ENCODE measurements at places on chromosomes 2 and 18.

- DNase-seq: no peak
These were observed 100.5 kb upstream of the LMAN1 start for GRCh38 chr18:59459369-59460071.

GRCh38 chr2:54196646-54197045, 59.4 kb downstream of the TSPYL6 start:
- no peak for DNase-seq

DNA sequence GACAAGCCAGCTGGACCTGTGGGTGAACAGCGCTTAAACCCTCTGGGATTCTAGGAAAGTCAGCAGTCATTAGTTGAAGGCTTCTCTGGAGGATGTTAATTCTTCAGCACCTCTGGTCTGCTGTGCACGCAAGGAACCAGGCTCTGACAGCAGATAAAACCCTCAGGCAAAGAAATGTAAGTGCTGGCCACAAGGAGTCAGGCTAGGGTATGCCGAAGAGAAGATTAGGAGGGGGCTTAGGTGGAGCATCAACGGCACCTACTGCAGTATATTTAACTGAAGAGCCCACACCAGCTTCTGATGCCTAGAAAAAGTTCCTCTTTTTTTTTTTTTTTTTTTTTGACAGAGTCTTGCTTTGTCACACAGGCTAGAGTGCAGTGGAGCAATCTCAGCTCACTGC, 304.2 kb upstream of the MC4R start:
- no peak for DNase-seq

GRCh38 chr2:239765911-239766310, 259.2 kb downstream of the NDUFA10 start:
- no peak for DNase-seq

- no peak for DNase-seq
These were observed 28.1 kb downstream of the TRMT61B start for GRCh38 chr2:28842042-28842441.

- DNase-seq: peak; percentile 36
These were observed 2.2 kb downstream of the ITM2C start for GRCh38 chr2:230866756-230867523.

DNA sequence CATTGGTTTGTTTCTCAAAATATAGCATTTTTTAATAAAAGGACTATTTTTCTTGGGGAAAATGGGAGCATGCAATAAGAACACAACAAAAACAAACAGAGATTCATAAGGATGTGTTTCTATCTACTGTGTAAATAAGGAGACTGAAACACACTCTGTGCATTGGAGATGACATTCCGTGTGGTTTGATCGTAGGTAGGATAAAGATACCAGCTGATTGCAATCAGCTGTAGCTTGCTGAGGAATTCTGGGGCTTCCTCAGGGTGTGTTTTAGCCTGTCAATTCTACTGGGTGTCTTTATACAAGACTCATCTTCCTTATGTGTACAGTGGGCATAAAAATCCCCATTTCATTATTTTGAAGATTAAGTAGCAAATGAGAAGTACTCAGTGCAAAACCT, 591.6 kb downstream of the DSC3 start:
- DNase-seq: no peak

- no peak for DNase-seq
These were observed 103.5 kb upstream of the TRIB2 start for GRCh38 chr2:12613137-12613835.

DNA sequence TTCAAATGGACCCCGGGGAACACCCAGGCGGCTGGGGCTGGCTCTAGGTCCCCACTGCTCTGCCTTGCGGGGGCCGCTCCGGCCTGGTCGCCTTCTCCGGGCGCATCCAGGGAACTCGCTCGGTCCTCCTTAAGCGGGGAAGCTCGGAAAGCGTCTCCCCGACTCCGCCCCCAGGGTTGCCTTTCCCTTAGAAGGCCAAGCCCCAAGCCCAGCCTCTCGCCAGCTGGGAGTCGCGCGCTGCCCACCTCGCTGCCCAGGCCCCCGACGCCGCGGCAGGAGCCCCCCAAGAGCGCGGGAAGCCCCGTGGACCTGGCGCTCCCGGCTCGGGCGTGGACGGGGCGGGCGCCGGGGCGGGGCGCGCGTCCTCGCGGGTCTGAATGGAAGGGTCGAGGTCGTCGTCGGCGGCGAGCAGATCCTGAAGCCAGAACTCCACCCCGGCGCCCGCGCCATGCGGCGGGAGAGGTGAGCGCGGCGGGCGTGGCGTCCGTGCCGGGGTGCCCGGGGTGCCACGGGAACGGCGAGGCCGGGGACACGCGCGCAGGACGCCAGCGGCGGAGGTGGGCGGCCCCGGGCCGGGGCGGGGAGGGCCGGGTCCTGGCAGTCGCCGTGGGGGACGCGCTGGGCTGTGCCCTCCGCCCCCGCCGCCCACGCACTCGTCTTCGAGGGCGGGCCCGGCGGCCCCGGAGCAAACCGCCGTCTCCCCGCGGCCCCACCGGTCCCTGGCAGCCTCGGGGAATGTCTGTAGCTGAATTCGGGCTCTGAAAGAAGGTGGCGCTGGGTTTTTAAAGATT, at the start of gene BOK:
TSS of gene BOK (plus strand) at position 214 of the 791 bp plus-strand sequence. CDS start 739 bp downstream, outside the sequence.
- no peak for DNase-seq

- DNase-seq: no peak
These were observed 74.9 kb upstream of the UBE2E3 start for GRCh38 chr2:180905461-180905860.

DNA sequence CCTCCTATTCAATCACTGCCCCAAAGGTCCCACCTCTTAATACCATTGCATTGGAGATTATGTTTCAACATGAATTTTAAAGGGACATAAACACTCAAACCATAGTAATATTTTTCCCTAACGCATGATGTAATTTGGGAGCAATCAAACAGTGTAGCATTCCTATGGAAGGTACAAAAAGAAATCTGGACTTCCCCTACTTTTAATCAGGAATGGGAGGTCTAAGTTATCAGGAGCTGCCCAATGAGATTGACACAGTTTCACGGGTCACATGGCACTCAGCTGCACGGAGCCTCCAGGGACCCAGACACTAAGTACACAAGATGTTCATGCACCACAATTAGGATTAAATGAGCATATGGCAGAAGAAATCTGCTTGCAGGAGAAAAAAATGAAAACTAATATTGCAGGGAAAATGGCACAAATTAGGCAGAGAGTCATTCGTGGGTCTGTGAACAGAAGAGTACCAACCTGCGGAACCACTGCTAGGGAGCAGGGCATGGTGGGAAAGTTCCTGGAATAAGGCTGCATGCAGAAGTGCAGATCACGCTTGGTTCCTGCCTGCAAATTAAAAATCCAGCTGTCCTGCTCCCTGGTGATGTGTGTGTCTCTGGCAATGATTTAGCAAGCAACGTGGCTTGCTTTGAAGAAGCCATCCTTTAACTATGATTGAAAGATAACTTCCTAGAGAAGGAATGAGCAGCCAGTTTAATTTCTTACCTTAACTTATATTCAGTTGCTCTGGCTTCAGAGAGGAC, 326.6 kb upstream of the ID2 start:
- DNase-seq: no peak

GRCh38 chr2:14401873-14402272, 230.6 kb upstream of the LRATD1 start:
- DNase-seq: no peak

DNA sequence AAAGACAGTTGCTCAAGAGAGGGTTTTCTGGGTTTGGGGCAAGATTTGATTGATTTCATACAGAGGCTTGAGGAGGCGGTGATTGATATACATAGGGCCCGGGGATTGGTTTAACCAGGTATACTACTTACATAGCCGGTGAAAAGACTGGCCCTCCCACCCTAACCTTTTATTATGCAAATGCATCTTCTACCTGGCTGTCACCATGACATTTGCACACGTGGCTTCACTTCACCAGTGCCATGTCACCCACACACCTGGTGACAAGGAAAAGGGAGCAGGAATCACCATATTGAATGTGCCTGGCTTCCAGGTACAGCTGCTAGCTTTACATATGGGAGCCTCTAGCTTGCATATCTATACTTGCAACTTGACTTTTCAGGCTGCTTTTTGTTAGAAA, 9.7 kb downstream of the ERMN start:
- no peak for DNase-seq

GRCh38 chr2:238973038-238973739, 125.3 kb downstream of the TWIST2 start:
- DNase-seq: no peak

DNA sequence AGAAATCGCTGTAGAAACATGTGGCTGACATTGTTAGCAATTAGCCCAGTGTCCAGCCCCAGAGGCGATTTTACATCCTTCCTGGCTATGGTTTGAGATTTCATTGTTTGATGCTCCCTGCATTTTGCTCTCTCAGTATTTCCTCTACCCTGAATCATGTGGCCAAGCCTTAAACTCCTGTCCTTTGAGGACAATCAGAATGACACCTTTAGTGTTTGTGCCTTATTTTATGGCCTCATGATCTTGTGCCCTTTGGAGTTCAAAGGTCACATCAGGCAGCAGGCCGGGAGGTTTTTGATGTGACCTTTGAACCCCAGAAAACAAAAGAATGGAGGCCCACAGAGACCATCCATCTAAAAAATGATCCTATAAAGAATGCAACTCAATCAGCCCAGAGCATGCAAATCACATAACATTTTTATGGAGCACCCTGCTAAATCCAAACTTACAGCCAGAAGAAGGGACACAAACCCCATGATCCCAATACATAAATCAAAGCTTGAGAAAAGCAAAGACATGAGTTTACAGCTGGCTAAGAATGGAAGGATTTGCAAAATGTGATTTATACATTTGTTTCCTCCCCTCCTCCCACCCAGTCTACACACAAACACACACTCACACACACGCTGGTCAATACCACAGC, 52.5 kb downstream of the FECH start:
- no peak for DNase-seq

DNA sequence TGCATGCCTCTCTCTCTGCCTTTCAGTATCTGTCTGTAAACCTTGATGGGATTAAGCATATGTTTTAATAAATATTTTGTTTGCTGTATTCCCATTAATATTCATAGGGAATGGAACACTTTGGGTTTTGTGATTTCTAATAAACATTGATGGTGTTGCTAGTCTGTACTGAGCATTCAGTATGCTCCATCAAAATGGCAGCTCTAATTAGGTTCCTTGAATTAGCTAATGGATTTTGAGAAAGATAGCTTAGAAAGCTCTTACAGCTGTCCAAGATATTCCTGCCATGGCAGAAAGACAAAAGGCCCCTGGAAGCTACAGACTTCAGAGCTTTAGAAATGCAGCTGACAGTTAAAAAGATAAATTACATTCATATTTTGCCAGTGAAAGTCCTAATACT, 199.2 kb upstream of the NRP2 start:
- DNase-seq: no peak

GRCh38 chr2:26976237-26976636, 5.8 kb downstream of the MAPRE3 start:
- no peak for DNase-seq

DNA sequence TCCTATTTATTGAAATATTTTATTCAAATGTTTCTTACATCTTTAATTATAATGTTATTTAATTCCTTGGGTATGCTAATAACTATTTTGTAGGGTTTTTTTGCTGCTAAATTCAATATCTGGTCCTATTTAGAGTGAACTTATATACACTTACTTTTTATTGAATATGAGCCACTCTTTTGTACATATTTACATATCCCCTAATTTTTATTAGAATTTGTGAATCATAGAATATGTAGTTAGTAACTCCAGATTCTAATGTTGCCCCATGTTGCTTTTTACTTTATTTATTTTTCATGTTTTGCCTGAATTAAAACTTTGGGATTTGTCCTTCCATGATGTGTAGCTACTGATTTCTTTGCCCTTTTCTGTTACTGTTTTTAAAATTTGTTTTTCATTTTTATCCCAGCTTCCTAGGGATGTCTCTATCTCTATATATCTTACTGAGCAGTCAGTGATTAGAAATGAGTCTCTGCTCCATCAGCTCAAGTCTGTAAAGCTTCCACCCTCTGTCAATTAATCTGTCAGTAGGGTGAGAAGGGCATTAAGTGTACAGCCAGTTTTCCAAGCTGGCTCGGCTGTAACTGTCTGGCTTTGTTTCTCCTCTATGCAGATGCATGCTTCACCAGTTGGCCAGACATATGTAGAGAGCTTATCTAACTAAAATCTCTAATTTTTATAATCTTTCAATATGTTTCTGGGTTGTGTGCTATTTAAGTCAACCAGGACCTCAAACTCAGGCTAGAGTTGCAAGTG, 256.9 kb downstream of the CDH19 start:
- no peak for DNase-seq

DNA sequence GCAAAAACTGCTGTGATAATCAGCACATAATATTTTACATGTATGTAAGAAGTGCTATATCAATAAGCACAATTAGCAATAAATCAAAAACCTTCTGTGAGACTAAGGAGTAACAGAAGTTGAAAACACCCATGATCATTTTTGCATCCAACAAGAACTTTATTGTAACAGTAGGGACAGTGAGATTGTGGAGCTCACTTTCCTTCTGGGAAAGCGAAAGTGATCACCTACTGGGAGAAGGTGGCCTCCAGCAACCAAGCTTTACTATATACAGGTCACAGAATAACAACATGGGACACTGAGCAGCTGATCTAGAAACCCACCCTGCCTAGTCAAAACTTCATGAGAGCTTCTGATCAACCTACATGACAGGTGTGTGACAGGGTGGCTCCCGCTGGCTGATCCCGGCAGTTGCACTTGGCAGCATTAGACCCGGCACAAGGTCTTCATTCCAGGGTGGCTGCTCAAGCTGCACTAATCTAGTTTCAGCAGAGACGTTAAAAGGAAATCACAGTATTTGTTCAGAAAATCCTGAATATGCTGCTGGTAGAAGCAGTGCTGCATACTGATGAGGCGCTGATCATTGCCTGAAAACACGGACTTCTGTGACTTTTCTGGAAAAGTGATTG, 63.5 kb upstream of the ARL5A start:
- no peak for DNase-seq

DNA sequence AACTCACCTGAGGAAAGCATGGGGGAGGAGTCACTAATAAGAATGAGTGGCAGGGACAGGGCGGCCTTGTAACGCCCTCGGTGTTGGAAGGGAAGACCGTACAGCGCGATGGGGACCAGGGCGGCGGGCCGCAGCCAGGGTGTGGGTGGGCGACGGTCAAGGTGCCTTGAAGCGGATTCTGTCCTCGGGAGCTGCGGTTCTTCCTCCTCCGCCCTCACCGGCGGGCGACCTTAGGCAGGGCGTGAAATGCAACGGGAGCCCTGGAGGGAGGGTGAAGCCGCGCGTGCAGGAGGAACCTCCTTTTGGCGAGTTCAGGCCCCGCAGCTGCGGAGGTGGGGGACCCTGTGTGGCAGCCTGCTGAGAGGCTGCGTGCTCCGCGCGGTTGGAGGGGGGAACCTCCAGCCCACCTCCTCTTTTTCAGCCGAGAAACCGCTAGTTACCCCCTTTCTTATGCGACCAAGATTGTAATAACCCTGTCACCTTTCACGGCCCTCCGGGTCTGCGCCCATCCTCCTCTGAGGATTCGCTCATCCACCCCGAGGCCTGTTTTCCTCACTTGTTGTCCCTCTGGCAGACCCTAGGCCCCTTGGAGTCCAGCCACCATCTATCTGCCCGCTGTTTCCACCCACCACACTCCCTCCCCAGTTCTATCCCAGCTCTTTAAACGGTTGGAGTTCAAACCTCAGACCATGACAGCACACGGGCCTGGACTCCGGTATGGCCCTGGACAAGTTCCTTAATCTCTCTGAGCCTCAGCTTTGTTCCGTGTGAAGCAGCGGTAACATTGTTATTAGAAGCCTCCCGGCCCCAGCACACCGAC, 823 bp upstream of the RNU2-63P start:
- no peak for DNase-seq

GRCh38 chr18:27778441-27778840, 398.5 kb downstream of the CDH2 start:
- no peak for DNase-seq
